Esophagus squamous epithelium (tissue), 5 donors: ENCODE measurements at places on chromosomes 2 and 18.

GRCh38 chr2:46459694-46460093 lies 19.7 kb upstream of the TMEM247 start:
- no peak for DNase-seq

- no peak for DNase-seq
These were observed 233.4 kb upstream of the SIX3 start for GRCh38 chr2:44707945-44708660.

DNA sequence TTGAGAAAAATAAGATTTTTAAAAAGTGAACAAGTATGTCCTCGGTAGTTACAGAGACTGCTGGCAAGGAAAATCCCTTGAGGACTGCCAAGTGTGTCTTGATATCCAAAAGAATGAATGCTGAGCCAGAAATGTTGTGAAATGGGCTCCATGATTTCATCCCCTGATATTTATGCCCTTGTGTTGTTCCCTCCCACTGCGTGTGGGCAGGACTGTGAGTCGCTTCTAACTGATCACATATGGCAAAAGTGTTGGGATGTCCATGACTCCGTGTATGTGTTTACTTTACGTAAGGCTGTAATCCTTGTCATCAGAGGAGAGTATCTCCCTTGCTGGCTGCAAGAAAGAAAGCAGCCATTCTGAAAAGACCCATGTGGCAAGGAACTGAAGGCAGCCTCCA lies 285.1 kb downstream of the SS18 start:
- no peak for DNase-seq

DNA sequence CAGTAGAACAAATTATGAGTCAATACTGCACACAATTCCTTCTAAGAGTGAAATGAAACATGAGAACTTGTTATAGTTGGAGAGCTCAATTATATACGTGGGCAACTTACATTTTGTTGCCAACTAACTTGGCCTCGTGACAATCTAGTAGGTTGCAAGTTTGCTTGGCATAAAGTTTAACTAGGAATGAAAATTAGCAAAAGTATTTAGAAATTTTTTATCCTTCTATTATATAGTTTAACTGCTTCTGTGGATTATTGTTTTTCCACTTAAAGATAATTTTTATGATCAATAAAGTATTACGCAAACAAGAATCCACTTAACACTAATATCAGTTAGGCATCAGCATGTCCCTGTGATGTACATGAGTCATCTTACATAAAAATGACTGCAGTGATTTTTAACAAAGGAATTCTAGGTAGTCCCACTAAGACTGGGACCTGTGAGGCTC lies 41.1 kb downstream of the FAM124B start:
- DNase-seq: no peak

DNA sequence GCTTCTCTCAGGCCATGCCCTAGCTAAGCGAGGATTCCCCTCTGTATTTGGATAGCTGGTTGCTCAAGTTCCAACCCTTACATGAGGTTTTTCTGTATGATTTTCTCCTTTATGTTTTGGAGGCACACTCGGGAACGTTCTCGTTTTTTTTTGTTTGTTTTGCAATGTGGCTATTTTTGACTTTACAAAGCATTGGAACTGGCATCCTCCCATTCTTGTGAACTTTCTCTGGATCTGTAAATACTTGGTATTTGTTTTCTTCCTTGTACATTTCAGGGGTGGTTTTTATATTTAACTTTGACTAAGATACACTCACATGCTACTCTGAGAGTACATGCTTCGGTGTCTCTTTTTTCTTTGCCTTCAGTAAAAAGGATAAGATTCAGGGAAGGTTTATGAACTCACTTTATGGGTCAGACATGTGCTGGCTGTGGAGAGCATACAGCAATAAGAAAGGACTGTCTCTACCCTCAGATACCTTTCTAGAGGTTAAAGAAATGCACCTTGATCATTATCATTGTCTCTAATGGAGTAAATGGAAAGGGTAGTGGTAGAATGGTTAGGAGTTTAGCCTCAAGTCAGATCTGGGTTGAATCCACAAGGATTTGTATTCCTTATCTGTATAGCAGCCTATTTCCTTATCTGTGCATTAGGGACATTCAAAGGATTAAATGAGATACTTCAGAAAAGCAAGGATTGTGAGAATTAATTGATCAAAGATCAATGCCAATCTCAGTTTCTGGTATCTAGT lies 61.9 kb downstream of the MEIS1 start:
- no peak for DNase-seq

DNA sequence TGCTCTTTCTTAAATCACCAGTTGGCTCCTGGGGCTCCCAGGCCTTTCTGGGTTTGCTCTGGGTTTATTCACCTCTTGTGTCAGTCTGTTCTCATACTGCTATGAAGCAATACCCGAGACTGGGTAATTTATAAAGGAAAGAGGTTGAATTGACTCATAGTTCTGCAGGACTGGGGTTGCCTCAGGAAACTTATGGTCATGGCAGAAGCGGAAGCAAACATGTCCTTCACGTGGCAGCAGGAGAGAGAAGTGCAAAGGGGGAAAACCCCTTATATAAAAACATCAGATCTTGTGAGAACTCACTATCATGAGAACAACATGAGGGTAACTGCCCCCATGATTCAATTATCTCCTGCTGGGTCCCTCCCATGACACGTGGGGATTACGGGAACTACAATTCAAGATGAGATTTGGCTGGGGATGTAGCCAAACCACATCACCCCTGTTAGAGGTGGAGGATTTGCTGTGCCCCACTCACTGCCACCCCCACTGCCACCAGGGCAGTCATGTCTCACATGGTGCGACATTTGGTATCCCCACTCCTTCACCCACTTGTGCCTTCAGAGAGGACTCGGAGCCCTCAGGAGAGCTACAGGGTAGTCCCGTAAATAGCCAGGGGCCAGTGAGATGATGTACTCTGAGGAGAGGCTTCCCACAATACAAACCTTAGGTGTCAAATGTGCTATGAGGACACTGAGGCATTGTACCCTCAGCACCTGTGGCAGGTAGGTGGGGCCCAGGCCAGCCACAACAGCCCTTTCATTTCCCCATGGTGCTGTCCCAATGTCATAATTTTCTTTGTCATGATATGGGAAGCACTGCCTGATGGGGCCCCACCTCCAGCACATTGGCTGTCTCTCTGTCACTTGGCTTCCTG lies 35.7 kb downstream of the CDC42EP3 start:
- DNase-seq: peak; percentile 17

- no peak for DNase-seq
These were observed 50.6 kb upstream of the OSR1 start for GRCh38 chr2:19409046-19409445.

GRCh38 chr2:239539776-239540100 lies 138.9 kb upstream of the HDAC4 start:
- no peak for DNase-seq

- DNase-seq: no peak
These were observed 121.1 kb upstream of the TEX51 start for GRCh38 chr2:126777620-126777978.

GRCh38 chr2:209619782-209620181 lies 151.8 kb upstream of the UNC80 start:
- DNase-seq: no peak

GRCh38 chr2:71693286-71694270 lies 240.2 kb downstream of the DYSF start:
- no peak for DNase-seq

DNA sequence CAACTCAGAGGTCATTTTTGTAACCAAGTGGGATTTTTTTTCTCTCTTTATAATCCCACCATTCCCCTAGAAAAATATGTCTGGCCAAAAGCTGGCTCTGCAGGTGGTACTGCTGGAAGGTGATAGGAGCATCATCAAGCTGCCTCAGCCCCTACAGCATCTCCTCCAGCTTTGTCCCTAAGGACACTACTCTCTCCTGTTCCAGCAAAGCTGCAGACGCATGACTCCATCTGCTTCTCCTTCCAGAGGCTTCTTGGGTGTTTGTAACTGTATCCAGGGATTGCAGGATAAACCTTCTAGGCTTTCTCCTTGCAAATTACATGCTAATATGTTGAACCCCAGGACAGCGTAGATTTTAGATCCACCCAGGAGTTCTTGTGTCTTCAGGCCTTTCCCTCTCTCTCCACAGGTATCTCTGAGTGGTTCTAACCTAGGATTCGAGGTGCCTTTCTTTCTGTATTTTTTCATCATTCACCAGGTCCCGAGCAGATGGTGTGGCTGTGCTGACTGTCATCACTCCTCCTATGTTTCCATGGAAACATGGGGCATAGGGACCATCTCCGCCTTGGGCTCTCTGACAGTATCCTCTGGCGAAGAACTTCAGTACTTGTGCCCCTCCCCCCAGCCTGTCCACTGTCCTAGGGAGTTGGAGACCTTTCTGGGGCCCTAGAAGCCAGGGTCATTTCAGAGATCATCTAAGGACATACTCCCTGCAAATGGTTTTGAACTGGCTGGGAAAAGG lies 34.3 kb downstream of the AFF3 start:
- no peak for DNase-seq

DNA sequence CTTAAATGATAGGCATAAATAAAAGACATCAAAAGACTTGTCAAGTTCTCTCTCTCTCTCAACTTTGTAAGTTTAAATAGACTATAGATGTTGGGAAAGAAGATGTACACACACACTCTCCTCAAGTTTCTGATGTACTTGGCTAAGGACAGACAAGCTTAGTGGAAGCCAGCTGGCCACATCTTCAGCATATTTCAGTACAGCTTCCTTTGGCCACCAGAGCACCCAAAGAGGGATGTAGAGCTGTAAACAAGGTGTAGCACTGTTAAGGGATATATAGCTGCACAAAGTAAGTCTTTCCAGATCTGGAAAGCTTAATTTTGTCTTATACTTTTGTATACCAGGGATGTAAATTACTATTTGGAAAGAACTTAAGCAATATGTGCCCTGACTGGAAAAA lies 64.3 kb upstream of the MSTN start:
- no peak for DNase-seq

DNA sequence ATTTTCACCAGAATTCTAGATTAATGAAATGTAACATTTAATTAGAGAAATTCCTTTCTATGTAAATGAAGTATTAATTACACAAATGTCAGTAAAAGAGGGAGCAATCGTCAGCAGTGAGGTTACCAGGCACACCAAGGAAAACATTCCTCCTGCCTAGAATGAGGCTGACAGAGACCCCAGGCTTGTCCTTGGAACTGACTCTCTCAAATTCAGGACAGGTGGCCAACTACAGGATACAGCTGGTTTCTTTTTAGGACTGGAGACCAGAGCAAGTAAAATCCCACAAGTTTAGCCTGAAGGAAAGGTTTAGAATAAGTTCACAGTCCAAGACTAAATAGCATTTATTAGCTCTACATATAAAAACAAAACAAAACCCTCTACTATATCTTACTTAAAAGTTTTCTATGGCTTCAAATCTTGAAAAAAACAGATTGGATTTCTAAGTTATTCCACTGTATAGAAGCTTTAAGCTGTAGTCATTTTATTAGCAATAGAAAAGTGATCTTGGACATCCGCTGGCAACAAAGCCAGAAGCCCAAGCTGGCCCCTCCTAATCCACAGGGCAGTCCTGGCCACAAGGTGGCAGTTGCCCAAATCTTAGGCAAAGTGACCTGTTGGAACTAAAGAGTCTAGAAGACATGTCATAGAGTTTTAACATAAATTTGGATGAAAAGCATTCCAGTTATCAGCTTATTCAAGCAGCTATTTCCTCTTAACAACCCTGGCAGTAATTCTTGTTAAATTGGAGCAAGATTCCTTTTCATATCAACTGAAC lies 81.0 kb downstream of the SP3 start:
- DNase-seq: no peak

DNA sequence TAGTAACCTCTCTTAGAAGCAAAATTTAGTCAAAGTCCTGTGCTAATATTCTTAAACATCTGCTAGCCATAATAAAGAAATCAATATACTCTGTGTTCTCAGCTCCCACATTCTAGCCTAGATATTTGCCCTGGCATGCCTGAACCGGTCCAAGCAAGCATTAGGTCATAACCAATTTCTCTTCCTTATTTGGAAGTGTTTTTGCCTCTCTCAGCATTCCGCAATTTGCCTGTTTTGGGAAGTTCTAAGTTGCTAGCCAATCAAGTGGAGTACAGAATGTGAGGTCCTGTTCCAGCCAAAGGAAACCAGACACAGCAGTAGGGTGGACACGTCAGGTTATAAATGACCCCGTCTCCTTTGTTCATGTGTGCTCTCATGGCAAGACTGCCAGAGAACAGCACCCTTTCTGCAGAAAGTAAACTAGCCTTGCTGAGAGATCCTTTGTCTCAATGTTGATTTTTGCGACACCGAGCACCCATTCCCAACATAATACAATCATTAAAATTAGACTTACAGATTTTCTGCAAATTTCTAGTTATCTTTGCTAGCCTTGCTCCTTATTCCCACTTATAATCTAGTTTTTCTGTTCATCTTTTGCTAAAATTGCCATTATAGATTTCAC lies 13.0 kb upstream of the SULT1C4 start:
- DNase-seq: no peak

DNA sequence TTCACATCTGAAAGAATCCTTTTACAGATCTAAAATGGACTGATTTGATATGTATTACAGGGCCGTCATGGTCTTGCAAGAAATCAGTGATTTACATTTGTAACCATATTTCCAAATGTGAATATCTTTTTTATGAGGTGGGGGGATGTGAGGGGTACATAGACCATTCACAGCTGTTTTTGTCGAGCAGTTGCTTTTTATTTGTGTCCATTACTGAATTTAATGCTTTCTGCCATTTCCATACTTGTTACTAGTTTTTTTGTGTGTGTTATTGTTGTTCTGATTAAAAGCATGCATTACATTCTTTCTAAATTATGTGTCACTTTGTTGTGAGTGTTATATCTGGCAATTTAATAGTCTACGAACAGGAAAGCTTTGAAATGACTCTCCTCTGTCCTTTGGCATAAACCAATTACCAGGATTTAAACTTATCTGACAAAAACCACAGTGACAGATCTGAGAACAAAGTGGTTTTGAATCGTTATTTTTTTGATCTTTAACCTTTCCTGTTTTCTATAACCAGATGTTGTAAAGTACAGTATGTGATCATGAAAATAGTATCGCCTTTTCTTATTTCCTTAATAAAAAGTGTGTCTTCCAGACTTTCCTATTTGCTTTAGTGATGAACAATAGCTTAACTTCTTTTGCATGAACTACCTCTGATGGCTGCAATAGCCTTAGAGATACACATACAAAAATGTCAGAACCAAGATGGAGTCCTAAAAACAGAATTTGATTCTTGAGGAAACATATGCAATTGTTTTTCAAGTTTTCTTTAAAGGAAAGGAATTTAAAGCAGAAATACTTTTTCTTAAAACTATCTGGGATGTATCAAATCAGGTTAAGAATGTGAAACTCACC lies 354.2 kb upstream of the ACVR2A start:
- no peak for DNase-seq

- no peak for DNase-seq
These were observed 488.9 kb downstream of the RNF144A start for GRCh38 chr2:7405861-7406715.

DNA sequence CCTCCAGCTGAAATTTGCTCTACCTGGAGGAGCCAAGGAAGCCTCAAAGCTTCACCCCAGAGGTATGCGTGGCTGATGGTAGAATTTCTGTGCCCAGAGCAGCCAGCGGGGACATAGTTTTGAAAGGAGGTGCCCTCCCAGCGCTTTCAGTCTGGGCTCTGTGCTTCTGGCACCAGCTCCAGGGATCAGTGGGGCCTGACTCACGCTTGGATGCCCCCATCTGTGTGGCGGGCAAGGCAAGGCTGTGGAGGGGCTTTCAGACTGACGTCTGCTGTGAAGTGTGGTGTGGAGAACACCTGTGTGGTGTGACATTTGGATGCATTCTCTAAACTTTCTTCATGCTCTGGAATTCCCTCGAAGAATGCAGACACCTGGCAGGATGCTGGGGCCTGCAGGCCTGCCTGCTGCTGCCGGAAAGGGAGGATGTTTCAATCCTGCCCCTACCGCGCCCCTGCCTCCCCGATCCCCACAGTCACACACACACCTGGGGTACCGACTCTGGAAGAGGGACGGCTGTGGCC lies 84.1 kb downstream of the CTIF start:
- DNase-seq: no peak

- no peak for DNase-seq
These were observed 24.8 kb upstream of the MALL start for GRCh38 chr2:110140401-110140800.
